ENCODE measurements at places on chromosomes 16 and 17.

DNA sequence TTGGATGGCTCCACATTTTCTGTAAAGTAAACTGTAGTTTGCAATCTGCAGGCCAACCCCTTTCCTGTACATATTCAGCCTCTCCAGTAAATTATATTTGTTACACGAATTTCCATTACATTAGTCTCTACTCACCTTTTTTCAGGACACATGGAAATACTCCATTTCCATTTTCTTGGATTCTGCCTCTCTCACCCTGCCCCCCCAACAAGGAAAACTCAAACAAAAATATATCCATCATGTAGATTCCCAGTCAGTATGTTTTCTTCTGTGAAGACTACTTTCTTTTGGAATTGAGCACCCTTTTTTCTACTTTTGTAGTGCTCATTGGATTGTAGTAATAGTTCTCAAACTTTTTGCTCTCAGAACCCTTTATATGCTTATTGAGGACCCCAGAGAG lies 2.9 kb downstream of the PPM1D start:
- no peak for DNase-seq

DNA sequence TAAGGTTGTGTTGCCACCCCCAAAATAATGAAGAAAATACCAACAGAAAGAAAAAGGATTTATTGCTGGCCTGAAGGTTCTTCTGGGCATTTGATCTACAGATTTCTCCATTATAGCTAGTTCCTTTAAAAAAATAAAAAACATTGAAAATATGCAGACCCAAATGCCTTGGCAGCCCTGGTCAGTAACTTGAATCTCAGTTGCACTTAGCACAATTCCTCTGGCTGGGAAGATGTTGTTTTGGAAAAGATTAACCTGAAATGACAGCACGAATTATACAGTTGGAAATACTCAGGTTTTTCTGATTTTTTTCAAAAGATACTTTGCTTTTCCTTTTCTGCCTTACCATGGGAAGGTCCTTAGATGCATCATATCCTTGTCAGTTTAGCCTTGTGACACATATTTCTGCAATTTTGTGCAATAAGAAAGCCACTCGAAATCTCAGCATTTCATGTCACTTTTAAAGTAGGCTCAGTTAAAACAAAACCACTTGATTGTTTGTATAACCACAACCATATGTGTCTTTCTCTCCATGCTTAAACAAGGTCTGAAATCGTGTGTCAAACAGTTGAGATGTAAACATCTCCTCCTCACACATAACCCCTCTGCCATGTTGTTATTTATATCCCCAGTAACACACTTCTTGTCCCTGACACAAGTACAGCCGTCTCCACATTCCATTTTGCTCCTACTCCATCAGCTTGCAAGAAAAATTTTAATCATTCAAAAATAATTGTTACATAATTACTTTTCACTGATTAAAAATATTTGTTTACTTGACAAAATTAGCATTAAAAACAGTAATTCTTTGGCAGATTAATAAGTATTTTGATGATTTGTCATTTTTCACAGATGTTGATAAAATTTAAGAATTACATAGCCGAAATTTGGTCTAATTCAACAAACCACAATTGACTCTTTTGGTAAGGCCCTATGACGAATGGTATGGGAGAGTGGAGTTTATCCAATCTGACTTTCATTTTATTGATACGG lies 61.1 kb downstream of the SIAH1 start:
- no peak for DNase-seq

DNA sequence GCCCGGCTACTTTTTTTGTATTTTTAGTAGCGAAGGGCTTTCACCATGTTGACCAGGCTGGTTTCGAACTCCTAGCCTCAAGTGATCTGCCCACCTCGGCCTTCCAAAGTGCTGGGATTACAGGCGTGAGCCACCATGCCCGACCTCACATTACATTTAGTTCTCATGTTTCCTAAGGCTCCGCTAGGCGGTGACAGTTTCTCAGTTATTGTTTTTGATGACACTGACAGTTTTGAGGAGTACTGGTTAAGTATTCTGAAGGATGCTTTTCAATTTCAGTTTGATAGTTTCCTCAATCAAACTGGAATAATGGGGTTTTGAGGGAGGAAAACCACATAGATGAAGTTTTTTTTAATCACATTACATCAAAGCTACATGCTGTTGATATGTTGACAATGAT lies 1028.5 kb downstream of the CDH8 start:
- DNase-seq = no peak

GRCh38 chr16:80570106-80570478 lies 29.3 kb downstream of the DYNLRB2 start:
- no peak for DNase-seq

- no peak for DNase-seq
These were observed 202.8 kb upstream of the C16orf82 start for GRCh38 chr16:26863931-26864330.

- no peak for DNase-seq
These were observed 129.8 kb downstream of the C16orf78 start for GRCh38 chr16:49503256-49504022.

- no peak for DNase-seq
These were observed 5.6 kb downstream of the GNG13 start for GRCh38 chr16:794853-795466.

- DNase-seq = no peak
These were observed 4.1 kb downstream of the CSF3 start for GRCh38 chr17:40019140-40019991.

GRCh38 chr17:69144331-69145255 lies 2.9 kb upstream of the ABCA6 start:
- no peak for DNase-seq

DNA sequence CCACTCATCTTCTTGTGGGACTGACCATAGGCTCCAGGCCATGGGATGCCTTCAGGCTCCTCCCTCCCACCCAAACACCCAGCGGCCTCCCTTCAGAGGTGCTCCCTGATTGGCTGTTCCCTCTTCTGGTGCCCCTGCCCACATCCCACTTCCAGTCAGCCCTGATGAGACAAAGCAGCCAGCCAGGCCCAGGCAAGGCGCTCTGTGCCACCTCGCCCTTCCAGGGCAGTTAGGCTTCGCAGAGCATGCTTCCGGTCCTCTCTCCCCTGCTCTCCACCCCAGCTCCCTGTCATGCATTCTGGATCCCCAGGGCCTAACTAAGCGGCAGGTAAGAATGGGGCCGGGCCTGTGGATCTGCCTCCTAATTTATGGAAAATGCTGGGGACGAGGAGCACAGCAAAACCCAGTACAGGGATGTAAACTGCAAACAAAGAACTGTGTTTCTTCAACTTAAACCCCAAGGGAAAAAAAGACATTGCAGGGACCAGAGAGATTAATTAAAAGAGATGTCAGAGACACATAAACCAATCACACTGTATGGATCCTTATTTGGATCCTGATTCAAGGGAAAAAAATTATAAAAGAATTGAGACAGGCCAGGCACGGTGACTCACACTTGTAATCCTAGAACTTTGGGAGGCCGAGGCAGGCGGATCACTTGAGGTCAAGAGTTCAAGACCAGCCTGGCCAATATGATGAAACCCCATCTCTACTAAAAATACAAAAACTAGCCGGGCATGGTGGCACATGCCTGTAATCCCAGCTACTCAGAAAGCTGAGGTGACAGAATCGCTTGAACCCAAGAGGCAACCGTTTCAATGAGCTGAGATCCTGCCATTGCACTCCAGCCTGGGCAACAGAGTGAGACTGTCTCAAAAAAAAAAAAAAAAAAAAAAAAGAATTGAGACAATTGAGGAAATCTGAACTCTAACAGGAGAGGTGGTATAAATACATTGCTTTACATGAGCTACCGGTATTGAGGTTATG lies 26.0 kb downstream of the ZDHHC7 start:
- DNase-seq = no peak

All from 8988T (cell line).